Karpas-422 (cell line): ENCODE measurements at places on chromosomes 7 and 10.

DNA sequence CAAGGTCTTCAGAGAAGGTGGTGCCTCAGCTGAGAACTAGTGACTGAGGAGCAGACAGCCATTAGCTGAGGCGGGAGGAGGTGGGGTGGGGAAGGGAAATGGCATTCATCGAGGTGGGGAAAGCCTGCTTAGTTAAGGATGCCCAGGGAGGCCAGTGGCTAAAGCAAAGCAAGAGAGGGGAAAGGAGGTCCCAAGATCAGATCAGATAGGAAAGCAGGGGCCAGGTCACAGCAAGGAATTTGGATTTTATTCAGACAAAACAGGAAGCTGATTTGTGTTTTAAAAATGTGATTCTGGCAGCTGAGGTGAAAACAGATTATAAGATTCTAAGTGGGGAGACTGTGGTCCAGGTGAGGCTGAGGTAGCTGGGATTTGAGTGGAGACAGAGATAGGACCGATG lies 45.8 kb downstream of the CNNM1 start:
- no peak for DNase-seq

- DNase-seq, result peak; percentile 72
Observed at GRCh38 chr7:118918556-118918955, 694.1 kb downstream of the ANKRD7 start.

DNA sequence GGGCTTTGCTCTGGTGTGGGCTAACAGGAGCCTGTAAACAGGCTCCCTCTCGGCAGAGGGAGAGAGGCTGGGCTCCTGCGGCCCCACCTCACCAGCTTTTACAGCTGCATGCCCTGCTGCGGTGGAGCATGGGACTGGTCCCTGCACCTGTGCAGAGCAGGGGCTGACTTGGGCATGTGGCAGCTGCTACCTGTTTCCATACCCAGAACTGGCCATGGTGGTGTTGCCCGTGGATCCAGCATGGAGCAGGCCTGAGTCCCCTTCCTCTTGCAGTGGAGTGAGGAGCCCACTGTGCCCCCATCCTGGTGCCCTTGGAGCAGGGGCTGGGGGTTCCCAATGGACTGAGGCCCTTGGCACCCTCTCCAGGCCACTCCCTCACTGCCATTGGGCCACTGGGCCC lies 91.9 kb upstream of the MGMT start:
- DNase-seq, result no peak

DNA sequence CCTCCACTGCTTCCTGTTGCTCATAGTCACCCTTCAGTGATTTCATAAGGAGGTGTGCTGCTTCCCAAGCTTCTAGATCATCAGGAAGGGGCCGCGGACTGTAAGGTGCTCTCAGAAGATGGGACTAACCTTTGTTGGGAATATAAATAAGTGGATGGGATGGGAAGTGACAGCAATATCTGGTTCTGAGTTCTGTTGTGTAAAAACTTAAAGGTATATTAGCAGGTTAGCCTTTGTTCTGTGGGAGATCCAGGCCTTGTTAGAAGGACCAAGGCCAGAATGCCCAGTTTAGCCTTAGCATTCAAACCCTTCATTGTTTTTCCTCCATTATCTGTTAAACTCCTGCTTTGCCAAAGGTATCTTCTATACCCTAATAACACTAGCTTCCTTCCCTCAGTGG lies 12.4 kb downstream of the BUB3 start:
- DNase-seq, result no peak

DNA sequence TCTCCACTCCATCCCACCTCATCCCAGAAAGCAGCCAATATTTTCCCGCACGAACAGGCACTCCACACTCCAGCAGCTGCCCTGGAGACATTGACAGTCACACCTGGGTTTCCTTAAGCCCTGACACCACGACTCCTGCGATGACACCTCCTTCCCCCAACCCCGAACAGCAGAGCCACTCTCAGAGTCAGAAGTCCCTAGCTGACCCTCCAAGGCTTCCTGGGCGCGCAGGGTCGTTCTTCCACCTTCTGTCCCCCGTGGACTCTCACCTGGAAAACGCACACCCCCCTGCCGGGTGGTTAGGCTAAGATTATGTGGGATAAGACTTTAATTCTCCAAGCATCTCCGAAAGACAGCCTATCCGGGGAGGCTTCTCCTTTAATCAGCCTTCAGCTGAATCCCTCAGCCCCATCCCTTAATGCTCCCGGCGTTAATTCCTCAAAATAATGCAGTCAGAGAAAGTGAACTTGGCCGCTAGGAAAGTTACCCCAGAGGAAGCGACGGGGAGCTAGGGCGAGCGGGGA lies 1.1 kb downstream of the DENND11 start:
- no peak for DNase-seq

DNA sequence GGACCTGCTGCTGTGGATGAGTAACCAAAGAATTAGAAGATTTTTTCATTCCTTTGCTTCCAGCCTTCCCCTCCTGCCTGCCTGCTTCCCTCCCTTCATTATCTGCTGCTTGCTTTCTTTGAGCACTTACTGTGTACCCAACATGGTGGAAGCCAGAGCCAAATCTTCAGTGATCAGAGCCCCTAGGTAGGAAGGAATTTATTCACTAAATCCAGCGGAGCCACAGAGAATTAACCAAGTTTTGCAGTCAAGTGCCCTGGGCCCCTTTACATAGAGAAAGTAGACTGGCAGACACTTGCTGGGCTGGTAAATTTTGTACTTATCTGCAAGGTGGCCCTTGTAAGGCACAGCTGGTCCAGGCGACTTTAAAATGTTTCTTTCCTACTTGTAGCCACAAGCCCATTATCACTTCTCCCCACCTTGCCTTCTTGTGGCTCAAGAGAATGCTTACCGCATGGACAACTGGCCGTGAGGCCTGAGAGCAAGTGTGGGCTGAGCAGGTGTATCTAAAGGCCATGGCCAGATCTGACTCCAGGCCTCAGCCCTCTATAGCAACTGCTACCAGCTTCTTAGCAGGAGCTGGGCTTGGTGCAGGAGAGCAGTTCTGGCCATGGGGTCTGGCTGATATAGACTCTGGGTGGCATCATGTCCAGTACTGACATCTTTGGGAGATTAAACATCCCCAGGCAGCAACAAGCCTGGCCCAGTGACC lies 11.1 kb downstream of the UNC5B start:
- DNase-seq, result no peak

- no peak for DNase-seq
Observed at GRCh38 chr10:129860396-129860795, 103.7 kb downstream of the EBF3 start.

- no peak for DNase-seq
Observed at GRCh38 chr7:79664884-79665676, 211.6 kb upstream of the MAGI2 start.

- no peak for DNase-seq
Observed at GRCh38 chr10:121121462-121121861, 270.3 kb downstream of the WDR11 start.

DNA sequence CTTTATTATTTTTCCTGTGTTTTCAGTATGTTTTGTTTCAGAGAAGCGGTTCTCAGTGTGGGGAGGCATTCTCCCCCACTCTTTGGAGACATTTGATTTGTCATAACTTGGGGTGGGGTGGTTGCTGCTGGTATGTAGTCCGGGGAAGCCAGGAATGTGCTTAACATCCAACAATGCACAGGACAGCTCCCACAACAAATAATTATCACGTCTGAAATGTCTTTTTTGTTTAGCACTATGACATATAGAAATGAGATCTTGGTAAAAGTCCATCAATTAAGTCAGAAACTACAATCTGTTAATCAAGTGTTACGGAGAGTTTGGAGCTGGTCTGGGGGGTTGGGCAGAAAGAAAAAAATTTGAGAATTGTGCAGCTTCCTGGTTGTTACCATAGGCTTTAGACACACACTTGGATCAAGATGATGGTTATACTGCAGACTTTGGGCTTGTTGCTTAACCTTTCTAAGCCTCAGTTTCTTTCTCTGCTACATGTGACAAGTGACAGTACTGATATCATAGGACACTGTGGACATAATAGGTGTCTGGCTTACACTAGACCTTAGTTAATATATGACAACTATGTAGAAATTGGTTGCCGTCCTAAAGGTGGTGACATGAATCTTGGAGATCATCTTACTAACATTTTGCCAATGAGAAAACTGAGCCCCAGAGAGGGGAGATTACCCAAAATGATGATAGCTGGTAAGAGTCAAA lies 113.7 kb downstream of the LRMDA start:
- DNase-seq, result no peak

GRCh38 chr10:49090696-49091380 lies 24.5 kb downstream of the VSTM4 start:
- no peak for DNase-seq

DNA sequence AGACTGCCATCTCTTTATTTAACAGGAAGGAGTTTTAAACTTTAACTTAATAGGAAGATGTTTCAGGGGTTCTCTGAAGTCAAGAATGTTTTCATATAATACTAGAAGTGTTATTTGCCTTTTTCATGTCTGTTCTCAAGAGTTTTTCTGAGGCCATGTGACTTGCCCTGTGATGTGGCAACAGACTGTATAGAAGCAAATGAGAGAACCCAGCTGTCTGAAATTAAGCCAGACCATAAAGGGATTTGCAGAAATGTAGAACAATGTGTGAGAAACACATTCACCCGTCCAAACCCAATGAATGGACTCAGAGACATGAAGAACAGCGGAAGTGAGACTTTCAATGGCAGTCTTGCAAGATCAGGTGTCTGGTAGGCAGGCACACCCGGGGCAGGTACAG lies 23.8 kb downstream of the MAPK8 start:
- DNase-seq, result no peak

GRCh38 chr10:121574519-121575166 lies 23.6 kb downstream of the FGFR2 start:
- no peak for DNase-seq
